ENCODE measurements at places on chromosomes 12 and 14.

DNA sequence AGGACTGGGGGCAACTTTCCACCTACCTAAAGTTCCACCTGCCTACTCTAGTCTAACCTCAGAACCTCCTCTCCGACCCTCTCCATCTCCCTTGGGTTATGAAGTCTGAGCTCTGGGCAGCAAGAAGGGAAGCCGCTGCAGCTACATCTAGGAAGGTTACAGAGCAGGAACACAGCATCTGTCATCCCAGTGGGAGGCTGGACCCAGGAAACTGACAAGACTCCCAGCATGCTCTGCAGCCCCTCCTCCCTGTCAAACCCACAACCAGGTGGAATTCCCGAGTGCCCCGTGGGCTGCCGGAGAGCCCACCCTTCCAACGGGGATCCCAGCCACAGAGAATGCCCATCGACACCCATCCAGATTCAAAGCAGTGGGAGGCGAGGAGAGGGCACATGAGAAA lies 2.1 kb downstream of the TESC start:
- DNase-seq = no peak

DNA sequence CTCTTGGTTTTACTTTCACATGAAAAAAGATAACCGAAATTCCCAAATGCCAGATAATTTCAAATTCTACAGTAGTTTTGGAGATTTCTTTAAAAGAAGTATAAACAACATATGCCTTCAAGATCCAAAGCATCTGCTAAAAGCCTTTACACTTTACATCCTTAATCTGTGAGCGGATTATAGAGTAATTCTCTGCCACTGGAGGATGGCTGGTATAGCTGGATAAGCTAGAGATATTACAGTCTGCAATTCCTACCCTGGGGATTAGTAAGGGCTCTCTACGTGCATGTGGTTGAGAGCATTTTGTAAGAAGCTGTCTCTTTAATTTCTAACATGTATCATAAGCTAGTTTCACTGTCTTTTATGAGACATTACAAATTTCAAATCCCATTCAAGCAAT lies 240.3 kb upstream of the HMGA2 start:
- DNase-seq = no peak

- DNase-seq = no peak
Measured at GRCh38 chr14:95044463-95045105, 112.7 kb downstream of the DICER1 start.

DNA sequence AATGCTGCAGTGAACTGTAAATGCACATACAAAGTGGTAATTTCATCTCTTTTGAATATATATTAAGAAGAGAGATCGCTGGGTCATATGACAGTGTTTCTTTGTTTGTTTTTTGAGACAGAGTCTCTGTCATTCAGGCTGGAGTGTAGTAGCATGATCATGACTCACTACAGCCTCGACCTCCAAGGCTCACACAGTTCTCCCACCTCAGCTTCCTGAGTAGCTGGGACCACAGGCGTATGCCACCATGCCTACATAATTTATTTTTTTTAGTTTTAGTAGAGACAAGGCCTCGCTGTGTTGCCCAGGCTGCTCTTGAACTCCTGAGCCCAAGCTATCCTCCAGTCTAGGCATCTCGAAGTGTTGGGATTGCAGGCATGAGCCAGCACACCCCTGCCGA lies 62.4 kb upstream of the ACSS3 start:
- no peak for DNase-seq

DNA sequence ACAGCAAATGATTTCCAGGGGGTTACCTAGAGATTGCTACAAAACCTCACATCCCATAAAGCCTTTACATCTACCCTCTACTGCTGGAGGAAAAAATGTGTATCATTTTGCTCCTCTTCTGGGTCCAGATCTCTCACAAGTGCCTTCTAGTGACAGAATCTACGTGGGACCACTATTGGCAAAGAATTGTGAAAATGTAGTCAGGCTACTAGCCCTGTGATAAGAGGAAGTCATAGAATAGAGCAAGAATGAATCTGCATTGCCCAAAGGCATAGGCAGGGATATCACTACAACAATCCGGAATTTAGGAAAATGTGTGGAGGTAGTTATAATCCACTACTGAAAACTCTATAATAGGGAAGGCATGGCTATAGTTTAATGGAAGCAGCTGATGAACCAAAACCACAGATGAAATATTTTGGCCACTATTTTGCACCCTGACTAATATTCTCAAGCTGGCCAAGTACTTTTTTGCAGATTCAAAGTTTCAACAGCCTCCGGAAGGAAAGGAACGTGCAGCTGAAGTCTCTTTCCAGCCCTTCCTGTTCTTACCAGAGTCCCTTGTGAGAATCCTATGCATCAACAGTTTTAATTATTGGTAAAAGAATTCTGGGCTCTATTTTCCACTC lies 176.8 kb downstream of the PHLDA1 start:
- DNase-seq = no peak

GRCh38 chr12:47271800-47272239 lies 192.1 kb upstream of the AMIGO2 start:
- DNase-seq = peak; percentile 40

- DNase-seq = peak; percentile 50
Measured at GRCh38 chr12:58176296-58176869, 235.0 kb downstream of the ATP23 start.

- no peak for DNase-seq
Measured at GRCh38 chr12:12439636-12440035, 82.8 kb downstream of the BORCS5 start.

DNA sequence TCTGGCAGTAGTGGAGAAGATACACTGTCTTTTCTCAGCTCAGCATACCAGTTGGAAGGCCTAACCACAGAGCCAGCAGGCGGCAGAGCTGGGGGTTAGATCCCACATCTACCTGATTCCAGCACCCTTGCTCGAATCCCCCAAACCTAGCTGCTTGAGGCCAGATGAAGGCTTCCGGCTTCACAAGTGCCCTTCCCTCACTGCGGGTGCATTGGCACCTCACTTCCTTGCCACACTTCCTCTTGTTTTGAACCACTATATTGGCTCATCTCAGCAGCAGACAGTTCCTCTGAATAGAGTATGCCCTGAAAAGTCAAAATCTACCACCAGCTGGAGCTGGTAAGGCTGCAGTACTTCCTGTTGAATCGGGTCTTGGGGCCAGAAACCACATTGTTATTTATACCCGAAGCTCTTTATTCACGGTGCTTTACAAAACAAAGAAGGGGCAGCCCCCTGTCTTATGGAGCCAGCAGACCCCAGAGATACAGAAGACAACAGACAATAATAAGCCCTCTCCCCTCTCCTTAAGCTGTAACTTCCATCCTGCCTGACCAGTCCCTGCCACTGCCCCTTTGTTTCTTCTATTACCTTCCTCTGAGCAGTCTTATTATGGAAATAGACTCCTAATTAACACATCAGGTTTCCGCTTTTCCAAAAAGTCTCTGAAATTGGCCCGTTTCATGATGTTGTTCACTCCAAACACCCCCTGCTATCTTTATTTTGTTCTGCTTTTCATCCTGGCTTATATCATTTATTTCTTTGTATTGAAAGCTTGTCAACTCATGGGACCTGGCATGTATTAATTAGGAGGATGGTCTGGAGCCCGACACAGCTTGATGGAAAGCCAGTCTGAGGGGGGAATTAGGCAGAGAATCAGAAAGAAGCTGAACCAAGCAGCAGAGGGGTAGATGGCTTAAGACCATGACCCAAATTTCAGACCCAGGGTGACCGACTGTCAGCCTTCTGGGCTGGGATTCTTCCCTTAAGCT lies 233.5 kb downstream of the EFCAB11 start:
- DNase-seq = no peak

DNA sequence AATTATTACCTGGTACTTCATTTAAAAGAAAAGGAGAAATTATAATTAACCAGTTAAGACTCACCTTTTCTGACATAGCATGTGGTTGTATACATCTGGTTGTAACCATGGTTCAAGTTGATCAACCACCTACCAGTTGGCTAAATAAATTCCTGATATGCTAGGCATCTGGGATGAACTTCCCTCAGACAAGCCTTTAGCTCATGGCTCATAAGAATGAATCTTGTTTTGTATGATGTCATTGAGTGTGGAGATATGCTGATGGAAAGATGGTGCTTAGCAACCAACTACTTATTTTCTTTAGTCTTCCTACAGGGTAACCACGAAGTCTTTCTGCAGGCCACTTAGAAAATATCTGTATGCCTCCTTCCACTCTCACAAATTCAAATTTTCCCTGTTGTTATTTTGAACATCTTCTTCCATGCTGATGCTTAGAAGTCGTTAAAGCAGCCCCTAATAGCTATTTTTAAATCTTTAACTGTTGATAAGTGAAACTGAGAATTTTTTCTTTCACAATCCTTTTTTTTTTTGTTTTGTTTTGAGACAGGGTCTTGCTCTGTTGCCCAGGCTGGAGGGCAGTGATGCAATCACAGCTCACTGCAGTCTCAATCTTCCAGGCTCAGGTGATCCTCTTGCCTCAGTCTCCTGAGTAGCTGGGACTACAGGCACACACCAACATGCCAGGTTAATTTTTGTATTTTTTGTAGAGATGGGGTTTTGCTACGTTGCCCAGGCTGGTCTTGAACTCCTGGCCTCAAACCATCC lies 51.9 kb upstream of the PTHLH start:
- DNase-seq = peak; percentile 28

DNA sequence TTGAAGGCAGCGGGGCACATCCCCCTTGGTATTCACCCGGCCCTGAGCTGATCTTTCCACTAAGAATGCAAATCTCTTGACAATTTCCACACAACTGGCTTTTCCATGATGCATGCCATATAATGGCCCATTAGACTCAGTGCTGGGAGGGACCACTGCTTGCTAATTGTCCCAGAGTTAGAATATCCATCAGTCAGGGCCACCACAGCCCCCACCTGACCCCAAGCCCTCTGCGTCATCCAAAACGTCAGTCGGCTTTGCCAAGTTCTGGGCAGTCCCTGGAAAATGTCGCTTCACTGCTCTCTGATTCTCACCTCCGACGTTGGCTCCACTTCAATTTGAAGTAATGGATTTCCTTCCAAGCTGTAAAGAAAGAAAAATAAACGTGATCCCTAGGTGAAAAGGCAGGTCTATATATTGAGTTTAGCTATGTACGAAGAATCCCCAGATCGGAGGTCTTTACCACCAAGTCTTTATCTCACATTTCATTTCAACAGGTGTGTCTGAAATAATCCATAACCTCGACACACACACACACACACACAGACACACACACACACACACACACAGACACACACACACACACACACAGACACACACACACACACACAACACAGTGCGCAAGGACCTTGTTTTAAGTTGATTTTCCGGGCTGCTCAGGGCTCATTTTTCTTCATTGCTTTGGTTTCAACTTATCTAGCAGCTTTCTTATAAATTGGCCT lies 165.5 kb upstream of the NOS1 start:
- no peak for DNase-seq

- no peak for DNase-seq
Measured at GRCh38 chr14:49199159-49199558, 387.0 kb downstream of the RPS29 start.

GRCh38 chr12:8446642-8447547 lies 8.9 kb upstream of the CLEC6A start:
- peak; percentile 0 for DNase-seq

- no peak for DNase-seq
Measured at GRCh38 chr12:74985986-74986319, 223.7 kb downstream of the KCNC2 start.

DNA sequence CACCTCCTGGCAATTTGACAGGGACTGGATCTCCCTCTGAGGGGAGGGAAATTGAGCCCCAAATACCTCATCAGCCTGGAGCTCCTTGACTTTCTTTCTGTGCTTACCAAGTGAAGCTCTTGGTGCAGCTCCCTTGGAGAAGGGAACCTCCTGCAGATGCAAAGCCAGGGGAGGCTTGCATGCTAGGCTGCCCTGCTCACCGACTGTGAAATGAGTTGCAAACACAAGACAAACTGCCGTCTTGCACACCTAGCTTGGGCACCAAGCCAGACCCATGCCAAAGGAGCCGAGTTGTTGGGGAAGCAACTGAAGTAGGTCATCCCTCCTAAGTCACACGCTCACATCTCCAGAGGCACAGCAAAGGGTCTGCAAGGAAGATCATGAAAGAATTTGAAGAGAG lies 95.2 kb downstream of the GTF2A1 start:
- DNase-seq = no peak

DNA sequence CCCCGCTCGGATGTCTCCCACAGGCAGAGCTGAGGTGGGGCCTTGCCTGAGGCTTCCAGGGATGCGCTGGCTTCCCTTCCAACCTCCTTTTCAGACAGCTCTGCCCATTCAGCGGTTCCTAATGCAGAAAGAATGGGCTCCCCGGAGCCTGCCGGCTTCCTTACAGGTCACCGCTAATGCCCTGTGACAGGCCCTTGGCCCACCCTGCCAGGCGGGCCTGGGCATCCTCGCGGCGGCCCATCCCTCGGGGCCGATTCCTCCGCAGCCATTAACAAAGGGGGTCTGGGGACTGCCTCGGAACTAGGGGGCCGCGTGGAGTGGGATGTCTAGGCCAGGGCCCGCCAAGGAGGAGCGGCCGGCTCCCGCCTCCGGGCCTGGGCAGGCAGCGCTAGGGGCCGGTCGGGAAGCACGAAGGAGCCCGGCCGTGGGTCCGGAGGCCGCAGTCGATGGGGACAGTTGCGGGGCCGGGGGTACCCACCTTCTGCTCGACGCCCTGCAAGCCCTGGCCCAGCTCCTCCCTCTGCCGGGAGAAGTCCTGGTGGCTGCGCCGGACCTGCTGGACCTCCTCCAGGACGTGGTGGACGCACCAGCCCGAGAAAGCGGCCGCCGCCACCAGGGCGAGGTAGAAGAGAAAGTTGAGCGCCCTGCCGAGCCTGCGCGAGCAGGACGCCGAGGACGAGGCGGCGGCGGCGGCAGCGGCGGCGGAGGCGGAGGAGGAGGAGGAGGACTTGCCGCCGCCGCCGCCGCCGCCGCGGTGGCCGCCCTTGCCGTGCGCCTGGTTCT lies 738 bp downstream of the CKAP4 start:
- peak; percentile 79 for DNase-seq
